Islet precursor cell (in vitro differentiated cells): ENCODE measurements at places on chromosomes 11 and 22.

- DNase-seq: peak; percentile 84
These were observed 41.6 kb downstream of the BUD13 start for GRCh38 chr11:116731097-116731761.

DNA sequence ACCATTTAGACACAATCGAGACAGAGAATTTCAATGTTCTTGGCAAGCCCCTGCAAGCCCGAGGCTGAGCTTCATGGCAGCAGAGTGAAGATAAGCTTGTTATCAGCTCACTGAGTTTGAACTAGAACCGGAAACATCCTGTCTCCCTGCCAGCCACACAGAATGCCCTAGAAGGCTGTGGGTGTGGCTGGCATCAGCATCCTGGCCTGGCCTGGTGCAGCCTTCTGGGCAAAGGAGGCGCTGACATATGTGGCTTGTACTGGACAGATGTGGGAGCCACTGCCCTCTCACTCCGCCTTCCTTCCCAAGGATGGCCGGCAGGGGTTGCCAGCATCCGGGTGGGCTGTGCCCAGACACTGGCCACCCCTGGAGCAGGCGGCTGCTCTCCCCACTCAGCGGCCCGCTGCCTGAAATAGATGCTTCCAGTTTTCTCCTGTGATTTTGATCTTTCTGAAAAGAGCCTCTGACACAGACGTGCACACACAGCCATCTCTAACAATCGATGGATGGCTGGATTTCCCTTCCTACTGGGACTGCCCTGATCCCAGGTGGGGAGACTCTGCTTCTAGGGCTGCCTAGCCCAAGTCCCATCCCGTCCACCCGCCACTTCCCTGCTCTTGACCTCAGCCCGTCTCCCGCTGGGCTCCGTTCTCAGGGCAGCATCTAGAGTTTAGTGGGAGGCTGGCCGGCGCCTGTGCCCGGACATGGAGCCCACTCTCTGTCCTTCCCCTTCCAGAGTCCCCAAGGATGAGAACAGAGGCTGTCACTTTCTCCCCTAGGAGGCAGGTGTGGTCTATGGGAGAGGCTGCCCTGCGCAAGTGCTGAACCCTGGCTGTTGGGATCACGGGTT, 149.7 kb downstream of the CTTN start:
- no peak for DNase-seq

DNA sequence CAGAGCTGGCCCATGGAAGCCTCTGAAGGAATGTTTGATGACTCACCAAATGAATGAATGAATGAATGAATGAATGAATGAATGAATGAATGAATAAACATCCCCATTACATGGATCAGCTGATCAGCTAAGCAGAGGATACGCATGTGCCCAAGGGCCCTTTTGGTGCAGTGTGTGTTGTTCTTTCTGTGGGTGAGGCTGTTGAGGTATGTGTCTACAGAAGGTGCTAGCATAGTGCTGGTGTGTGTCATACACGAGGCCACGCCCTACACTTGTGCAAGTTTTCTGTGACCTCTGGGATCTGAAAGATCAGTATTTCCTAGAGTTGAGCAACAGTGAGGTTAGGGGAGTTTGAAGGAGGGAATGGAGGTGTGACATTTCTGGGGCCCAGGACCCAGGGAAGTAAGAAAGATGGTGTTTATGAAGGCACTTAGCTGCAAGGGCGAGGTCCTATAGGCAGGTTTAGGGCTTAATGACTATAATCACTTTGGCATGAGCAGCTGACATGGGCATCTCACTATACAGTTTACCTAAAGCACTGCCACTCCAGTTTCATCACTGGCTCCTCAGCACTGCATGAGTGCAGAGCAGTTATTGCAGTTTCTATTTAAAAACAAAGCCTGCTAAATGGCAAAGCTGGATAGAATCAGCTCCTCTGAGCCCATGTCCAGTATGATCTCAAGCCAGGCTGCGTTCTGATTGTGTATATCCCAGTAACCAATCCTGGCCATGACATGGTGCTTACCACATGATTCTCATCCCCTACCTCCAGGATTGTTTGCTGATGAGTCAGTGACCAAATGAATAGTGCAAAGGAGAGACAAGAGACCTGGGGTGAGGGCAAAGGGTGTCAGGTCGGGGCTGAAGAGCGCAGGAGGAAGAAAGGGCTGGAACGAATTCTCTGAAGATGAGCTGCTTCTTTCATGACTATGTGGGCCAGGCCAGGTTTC, 36.4 kb upstream of the E2F8 start:
- DNase-seq: peak; percentile 79

GRCh38 chr11:128189823-128190222, 397.5 kb downstream of the ETS1 start:
- DNase-seq: no peak

DNA sequence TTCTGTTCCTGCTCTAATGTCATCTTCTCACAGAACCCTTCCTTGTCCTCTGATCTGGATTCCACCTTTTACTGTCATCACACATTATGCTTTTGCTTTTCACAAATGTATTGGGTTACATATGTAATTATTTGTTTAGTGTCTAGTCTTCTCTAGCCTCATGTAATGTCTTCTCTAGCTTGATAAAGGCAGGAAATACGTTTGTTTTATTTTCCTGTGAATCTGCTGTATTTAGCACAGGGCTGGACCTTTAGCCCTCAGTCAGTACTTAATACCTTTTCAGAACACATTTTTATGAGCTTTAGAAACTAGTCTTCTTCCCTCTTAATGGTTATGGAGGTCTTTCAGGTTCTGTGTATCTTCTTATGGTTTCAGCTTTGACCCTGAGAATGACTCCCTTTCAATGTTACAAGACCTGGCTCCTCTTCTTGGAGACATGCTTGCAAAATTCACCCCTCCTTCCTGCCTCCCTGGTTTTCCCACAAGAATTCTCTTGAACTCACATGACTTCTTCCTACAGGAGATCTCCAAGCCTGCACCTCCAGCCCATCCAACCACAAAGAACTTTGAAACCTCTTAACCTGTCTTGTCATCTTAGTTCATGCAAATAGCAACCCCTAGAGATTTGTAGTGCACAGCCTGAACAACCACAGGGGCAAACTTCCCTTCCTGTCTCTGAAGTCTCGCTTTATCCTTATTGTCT, 132.7 kb upstream of the DDI1 start:
- no peak for DNase-seq

GRCh38 chr11:2518111-2518982, 73.5 kb downstream of the KCNQ1 start:
- DNase-seq: peak; percentile 49

DNA sequence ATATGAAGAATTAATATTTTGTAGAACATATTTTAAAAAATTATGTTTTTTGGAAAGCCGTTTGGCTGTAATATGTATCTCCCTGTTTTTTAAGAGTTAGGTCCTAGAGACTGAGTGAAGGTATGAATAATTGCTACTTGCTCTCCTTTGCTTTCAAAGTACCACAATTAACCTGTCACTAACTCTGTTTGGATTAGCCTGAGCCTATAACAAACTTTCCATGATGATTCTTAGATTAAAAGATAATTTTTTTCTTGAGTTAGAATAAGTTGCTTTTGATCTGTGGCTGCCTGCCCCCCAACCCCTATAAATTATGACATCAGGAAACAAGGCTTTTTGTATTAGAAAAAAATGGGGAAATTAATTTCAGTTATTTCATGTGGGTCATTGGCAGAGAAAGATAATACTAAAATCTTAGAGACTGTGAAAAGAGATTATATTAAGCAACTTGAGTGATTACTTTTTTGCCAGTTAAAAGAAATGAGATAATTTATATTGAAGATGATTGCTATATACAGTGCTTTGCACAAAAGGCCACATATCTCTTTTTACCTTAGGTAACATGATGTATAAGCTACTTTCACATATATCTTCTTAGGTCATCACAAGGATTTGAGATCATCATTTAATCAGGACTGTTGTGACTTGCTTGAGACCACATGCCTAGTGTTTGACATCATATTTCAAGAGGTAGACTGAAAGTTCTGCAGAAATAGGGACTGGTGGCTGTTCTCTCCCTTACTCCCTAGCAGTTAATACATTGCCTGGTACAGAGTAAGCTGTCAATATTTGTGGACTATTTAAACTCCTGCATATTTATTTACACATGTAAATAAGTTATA, 9.6 kb downstream of the MTMR3 start:
- DNase-seq: no peak

- no peak for DNase-seq
These were observed 583 bp downstream of the TNNI2 start for GRCh38 chr11:1839204-1839923.

DNA sequence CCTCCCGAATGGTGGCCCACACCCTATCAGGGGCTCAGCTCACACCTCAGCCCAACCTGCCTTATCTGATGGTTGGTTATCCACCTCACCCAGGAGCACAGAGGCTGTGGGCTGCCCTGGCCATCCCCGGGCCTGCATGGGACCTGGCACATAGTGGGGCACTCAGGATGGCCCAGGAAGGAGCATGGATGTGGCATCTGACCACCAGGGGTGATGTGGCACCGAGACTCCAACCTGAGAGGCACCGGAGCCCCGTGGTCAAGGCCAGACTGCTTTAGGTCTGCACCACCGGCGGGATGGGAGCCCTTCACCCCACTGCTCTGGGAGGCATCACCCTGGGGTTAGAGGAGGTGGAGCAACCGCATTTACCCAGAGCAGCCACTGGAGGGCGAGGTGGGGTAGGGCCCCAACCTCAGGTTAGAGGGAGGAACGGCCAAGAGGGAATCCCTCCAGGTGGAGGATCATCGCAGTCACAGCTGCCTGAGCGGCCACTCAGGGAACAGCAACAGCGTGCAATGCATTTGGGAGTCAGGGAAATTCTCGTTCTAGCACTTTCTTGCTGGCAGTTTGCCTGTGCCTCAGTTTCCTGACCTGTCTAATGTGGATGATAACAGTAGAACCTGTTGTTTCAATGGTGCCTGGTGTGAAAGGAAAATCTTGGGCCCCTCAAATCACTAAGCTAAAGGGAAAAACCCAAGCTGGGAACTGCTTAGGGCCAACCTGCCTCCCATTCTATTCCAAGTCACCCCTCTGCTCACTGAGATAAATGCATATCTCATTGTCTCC, 52.9 kb upstream of the CARS1 start:
- DNase-seq: peak; percentile 69

DNA sequence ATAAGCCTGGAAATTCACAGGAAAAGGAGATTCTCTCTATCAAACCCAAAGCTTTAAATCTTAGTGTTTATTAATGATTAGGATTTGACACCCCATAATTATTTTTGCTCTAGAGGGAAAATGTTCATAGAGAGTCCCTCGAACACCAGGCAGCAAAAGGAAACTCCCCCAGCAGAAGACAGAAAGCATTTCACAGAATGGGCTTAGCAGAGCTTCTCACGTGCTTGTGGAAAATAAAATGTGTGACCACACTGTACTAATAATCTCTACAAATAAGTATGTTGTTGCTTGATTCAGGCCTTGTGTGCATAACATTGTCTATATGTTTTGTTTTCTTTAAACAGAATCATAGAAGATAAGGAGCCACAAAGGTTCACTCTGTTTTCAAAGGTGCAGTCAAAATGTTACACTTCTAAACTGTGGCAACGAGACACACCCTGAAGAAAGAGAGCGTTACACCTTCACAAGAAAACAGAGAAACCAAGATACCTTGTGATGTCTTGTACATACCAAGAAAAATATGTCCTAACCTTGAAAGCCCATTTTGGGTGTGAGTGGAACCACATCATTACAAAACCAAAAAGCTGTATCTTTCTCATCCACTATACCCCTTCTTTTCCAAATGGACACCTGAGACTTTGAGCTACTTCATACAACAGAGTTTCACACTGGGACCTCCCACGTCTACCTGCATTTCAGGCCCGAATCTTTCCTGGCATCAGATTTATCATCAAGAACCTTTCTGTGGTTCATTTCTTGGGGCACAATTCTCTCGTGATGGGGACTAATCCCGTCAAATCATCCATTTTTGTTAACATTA, 282.5 kb downstream of the ETS1 start:
- DNase-seq: no peak

DNA sequence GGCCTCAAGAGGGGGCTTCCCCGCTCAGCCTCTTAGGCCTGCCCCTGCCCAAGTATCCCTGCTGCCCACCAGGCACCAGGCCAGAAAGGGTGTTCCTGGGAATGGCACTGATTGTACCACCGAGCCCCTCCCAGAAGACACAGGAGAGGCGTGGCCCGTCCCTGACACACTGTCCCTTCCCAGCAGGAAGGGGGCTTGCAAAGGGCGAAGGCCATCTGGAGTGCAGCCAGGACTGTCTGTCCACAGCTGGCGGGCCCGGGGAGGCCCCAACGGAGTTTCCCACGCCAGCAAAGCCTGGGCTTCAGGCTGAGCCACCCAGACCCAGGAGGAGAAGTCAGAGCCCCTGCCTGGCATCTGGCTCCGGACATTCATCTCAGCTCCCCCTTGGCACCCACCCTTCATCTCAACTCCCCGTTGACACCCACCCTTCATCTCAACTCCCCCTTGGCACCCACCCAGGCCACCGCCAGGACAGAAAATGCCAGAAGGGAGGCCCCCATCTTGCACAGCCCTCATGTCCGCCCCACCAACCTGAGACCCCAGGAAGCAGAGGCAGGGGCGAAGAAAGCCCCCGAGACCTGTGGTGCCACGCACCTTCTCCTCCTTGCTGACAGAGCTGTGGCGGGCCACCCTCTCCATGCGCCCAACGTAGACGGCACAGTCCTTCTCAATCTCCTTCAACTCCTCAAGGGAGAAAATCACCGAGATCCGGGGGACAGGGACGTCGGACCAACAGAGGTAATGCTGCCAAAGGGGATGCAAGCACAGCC, 19.4 kb downstream of the TUBGCP6 start:
- DNase-seq: no peak

GRCh38 chr11:3946455-3947017, 91.1 kb downstream of the STIM1 start:
- DNase-seq: no peak

DNA sequence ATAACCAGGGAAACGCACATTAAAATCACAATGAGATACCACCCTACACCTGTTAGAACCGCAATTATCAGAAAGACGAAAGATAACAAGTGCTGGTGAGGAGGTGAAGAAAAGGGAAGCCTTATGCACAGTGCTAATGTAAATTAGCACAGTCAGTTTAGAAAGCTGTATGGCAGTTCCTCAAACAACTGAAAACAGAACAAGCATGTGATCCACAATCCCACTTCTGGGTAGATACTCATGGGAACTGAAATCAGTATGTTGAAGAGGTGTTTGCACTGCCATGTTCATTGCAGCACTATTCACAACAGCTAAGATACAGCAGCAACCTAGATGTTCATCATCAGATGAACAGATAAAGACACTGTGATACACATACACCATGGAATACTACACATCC, 75.0 kb upstream of the CCND1 start:
- no peak for DNase-seq

- no peak for DNase-seq
These were observed 18.9 kb upstream of the PPP6R3 start for GRCh38 chr11:68441466-68442230.
